ENCODE measurements at places on chromosomes 7 and 10.

DNA sequence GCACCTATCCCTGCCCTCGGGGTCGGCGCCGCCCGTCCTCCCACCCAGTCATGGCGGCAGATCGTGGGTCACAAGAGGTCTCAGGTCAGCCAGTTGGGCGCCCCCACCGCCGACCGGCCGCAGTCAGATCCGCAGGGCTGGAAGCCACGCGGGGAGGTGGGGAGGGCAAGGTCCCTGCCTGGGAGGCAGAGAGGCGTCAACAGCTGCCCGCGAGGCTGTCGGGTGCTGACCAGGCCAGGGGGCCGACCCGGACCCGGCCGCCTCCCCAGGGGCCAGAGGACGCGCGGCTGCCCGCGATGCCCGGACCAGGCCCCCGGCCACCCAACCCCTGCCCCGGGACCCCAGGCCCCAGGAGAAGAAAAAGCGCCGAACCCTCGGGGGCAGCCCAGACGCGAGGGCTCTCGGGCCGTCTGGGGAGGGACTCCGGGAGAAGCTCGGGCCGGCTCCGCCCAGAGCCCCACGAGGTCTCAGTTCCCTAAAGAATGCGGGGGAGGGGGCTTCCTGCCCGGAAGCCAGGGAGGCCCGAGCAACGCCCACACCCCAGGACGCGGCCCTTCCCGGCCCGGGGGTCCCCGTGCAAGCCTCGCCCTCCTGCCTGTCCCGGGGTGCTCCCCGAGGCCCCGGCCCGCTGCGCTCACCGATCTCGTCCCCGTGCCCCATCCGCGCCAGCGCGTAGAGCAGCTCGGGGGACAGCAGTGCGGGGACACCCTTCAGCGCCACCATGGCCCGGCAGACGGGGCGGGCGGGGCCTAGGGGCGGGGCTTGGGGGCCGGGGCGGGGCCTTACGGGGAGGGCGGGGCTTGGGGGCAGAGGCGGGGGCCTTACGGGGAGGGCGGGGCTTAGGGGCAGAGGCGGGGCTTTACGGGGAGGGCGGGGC is at the start of gene FUOM:
Gene FUOM, minus strand, starts transcription at position 735 of the 877 bp plus-strand sequence. Its CDS starts 12 bp downstream, at position 723.
- no peak for DNase-seq

- DNase-seq, result no peak
These were observed 88.9 kb downstream of the ARMH3 start for GRCh38 chr10:101967119-101967518.

DNA sequence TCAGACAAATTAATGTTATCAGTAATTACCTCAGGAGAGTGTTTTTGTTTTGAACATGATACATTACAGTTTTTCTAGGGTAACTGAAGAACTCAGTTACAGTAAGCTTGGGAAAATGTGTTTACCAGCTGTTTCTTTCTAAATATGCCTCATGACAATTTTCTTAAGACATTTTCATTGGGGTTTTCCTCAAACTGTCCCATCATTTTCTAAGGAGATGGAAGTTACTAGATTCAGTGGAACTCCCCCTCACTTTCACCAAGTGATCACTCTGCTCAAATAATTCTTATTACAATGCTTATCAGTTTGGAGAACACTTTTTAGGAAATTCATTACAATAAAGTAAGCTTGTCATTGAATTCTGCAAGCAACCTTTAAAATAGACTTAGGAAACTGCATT is 6.4 kb upstream of the SPAG6 start:
- no peak for DNase-seq

DNA sequence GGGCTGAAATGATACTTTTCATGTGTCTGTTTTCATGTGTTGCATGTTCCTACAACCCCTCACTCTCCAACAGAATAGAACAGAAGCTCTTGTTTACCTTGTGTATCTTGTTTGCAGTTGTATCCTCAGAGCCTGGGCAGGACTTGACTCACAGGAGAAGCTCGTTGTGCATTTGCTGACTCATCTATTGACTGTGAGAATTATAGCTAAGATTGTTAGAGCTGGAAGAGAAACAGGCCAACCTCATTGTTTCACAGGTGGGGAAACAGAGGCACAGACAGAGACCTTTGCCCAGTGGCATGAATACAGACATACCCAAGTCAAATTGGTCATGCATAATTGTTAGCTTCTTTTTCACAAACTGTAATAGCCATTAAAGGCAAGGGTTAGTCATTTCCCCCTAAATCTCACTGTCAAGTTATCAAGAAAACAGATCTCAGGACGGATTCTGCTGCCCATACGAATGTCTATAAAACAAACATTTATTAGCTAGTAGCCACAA is 4.6 kb upstream of the TSPAN15 start:
- DNase-seq, result no peak

- no peak for DNase-seq
These were observed 16.2 kb downstream of the SORBS1 start for GRCh38 chr10:95544783-95545500.
